ENCODE measurements at places on chromosomes 1 and 21.

- no peak for DNase-seq
These were observed 178.4 kb upstream of the EDN2 start for GRCh38 chr1:41662765-41663437.

DNA sequence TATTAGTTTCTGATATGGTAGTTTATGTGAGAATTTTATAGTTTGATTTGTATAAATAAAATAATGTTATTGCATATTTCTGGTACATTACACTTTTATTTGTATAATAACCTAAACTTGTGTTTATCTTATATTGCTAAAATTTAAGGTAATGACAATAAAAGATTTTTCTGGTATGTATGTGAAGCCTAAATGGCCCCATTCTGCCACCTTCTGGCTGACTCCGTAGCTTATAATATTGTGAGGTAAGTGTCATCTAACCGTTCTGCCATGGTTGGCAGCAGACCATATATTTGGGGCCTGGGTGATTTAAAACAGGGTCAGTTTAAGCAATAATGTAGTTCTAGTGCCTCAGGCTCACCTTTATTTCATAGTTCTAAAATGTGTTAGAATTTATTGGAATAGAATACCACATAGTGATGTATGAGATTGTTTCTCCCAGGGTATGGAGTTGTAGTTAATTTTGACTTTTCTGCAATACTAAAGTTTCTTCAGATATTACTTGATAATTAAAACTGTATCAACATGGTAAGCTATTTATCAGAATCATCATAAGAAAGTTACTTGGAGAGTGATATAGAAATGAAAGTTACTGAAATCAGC, 21.2 kb upstream of the PRKACB start:
- no peak for DNase-seq

GRCh38 chr1:35706846-35707600, 11.7 kb downstream of the C1orf216 start:
- DNase-seq = no peak

DNA sequence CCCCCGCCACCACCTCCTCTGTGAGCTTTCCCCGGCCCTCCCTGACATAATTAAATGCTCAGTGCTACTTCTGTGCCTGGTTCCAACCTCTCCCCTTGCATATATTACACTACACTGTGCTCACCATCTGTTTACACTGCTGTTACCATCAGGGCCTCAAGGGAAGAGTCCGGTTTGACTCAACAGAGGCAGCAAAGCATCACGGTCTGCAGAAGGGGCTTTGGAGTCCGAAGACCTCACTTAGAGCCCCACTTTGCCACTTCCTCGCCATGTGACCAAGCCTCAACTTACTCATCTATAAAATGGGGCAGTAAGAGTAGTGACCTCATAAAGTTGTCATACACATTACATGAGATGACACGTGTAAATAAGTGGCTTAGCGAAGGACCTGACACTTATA, 27.4 kb downstream of the KCNN3 start:
- DNase-seq = no peak

GRCh38 chr1:67269061-67269460, 38.6 kb upstream of the IL12RB2 start:
- no peak for DNase-seq

- DNase-seq = no peak
These were observed 1.4 kb upstream of the IRF2BP2 start for GRCh38 chr1:234611225-234611846.

DNA sequence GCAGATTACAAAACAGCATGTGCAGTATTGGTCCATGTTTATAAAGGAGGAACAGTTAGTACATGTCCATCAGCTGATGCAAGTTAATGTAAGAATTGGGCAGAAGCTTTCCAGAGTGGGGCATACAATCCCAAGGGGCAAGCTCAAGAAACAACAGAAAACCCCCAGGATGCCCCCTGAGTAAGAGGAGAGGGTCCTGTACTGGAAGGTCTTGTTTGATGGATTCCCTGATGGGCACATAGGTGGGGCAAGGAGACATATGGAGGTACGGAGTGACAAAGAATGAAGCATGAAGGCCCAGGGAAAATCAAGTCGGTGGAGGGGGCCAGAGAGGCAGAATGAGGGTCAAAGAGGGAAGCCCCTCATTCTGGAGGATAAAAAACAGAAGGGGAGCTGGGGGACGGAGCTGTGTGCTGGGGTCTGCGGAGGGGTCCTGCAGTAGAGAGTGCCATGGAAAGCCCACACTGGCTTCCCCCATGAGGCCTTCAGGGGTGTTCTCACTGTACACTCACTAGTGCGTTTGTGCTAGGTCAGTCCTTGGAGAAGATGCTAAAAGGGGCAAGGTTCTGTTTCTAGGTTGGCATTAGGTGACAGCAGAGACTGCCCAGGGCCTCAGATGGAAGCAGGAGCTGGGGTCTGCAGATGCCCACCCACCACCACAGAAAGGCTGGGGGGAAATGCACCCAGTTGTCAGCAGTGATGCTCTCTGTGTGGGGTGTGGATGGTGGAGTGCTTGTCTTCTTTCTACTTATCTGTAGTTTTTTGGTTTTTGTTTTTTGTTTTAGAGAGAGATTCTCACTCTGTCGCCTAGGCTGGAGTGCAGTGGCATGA, 12.5 kb upstream of the MATN1 start:
- DNase-seq = no peak

DNA sequence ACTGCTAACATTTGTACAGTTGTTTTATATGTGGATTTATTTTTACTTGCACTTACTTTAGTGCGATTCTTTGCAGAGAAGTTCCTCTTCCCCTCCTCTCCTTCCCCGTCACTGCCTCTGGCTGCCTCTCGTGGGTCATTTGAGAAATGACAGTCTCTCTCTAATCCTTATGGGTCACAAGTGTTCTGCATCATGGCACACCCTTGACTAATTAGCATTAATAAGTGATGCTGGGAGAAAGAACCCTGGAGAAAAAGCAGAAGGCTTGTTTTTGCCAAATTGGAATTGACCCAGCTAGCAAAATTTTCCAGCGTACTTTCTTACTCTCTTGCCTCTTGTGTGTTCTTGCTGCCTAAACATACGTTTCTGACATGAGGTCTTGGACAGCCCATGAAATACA, 301.2 kb downstream of the DUSP10 start:
- DNase-seq = no peak

GRCh38 chr1:162554258-162554657, 7.3 kb upstream of the UAP1 start:
- no peak for DNase-seq

GRCh38 chr21:26036916-26037315, 133.7 kb downstream of the APP start:
- DNase-seq = no peak

GRCh38 chr1:14310476-14310875, 288.0 kb upstream of the KAZN start:
- no peak for DNase-seq

DNA sequence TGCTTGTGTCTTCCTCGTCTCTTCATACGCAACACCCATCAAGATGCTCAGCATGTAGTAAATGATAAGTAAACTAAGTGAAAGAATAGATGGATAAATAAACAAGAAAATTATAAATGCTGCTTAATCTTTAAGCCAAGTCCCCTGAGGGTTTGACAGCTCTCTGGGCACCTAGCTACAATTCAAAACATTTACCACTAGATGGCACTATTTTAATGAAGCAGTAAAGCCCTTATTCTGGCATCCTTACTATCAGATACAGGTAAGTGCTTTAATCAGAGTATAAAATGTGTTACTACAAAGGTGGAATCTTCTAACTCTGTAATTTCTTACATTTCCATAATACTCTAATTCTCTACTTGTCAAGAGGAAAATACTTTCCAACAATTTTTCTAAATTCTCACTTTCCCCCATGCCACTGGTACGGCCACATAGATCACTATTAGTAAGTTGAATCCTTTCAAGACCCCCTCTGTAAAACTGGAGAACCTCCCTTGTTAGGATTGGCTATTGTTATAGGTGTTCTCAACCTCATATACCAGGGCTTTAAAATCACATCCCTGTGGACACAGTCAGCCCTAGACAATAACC, 137.8 kb downstream of the BARHL2 start:
- DNase-seq = no peak

DNA sequence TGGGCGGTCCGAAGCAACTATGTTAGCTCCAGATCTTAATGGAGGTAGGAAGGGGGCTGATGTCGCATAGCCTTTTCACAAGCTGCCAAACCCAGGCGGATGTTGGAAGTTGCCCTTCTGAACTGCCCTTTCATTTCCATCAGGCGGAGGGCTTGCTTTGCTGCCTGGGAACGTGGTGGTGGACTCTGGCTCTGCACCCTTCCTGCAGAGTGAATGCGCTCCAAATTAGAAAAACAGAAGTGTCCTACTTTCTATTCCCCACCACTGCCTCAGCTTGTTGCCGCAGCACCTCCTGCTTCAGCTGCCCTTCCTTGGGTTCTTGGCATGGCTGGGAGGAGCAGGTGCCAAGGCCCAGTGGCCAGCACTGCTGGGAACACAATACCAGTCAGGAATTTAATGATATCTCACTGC, 60.6 kb downstream of the AK4 start:
- DNase-seq = no peak

DNA sequence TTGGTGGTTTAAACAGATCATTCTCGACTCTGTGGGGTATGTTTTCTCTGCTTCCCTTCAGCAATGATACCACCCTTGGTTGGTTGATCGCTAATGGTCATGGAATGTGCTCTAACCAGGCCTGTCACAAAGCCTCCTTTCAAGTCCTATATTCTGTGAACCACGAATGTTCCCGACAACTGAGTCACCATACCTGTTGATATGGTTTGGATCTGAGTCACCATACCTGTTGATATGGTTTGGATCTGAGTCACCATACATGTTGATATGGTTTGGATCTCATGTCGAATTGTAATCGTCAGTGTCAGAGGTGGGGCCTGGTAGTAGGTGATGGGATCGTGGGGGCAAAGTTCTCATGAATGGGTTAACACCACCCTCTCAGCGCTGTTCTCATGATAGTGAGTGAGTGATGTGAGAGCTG, 10.2 kb upstream of the CAMK2N1 start:
- DNase-seq = no peak

DNA sequence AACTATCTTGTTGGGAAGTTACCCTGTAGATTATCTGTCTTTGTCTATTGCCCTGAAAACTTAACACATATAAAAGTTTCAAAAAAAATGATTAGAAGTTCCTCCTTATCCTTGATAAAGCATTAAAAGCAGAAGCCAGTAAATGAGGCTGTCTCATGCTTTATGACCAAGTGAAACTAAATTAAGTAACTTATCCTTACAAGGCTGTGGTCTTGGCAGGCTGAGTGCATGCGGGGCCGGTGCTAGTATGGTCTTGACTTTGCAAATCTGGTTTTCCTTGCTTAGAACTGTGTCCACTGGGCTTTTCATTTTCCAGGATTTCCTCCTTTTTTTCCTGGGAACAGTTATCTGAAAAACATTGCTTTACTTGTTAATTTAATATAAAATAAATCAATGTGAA, 43.1 kb downstream of the PCNX2 start:
- DNase-seq = no peak

DNA sequence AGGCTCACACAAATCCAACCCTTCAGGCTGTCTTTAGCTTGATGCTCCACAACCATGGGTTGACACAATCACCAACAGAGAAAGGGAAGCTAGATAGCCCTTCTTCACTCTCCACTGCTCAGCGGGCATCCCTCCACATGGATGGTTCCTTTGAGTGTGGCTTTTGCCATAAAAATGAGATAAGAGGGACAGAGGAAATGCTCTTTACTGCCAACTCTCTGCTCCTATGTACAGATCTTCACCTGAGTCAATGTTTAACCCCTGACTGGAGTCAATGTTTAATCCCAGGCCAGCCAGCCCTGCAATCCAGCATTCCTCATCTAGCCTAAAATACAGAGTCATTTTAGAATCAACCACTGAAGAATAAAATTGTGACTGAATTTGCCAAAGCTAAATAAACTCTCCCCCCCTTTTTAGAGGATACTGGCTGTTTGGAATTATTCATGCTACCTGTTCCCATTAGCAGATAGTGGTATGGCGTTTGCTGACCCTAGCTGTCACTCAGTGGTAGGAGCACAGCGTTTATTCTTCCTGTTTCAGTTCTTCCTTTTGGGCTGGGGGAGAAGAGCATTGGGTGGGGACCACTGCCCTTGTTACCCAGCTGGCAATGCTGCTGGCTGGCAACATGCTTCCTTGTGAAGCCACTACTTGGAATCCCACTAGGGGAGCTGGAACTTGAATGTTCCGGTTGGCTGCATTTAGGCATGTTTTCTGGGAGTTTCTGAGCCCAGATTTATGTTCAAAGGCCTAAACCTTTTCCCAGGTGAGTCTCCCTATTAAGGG, 5.2 kb upstream of the PIGR start:
- DNase-seq = no peak

DNA sequence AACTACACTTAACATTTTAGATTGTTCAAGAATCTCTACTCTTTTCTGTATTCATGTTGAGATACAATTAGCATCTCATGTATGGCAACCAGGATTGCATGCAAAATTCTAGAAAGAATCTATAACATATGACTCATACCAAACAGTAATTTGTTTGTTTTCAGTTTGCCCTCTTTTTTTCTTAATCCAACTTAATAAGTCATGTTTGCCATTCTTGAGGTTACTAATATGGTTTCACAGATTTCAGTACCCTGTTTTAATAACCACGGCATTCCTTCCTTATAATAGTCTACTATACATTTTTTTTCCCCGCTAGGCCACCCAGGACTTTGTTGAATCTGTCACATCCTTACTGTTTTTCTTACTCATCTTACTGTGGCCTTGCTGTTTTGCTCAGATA, 140.8 kb downstream of the FMN2 start:
- no peak for DNase-seq

GRCh38 chr1:83583351-83584014, 415.4 kb downstream of the TTLL7 start:
- DNase-seq = no peak

DNA sequence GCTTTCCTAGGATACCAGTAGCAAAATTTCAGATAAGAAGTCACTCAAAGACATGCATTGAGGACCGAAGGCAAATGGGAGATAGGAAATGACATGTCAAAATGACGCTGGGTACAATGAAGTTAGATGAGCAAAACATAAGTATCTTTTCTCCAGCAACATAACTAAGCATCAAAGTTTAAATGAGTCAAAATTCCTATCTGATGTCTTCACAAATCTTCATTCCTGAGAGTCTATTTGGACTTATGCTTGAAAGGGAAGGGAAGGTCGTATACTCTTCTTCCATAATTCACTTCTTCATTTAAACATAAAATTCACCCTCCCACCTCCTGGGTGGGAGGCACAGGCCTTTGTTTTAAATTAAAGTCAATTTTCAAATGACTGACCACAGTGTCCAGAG, 4.1 kb upstream of the TMEM81 start:
- no peak for DNase-seq
